ENCODE measurements at places on chromosomes 2 and 18. TPM values are rescaled to one million over a fixed set of nuclear protein-coding genes. Genes with fewer than 3 reads are reported as not detected.

The ATIC gene
- 237 TPM for total RNA-seq

The DNER gene
- not detected for total RNA-seq

The ZNF385B gene
- not detected for total RNA-seq

The PAIP2B gene
- 3.1 TPM for total RNA-seq

The RFX8 gene
- 1.4 TPM for total RNA-seq

The CRYGD gene
- total RNA-seq = not detected

The SCN3A gene
- total RNA-seq = not detected

The ASB3 gene
- total RNA-seq = 29.6 TPM

The KYNU gene
- 0.14 TPM for total RNA-seq

The QPCT gene
- total RNA-seq = 0.70 TPM

The INHA gene
- total RNA-seq = not detected

The TGFA gene
- total RNA-seq = 2.5 TPM

DNA sequence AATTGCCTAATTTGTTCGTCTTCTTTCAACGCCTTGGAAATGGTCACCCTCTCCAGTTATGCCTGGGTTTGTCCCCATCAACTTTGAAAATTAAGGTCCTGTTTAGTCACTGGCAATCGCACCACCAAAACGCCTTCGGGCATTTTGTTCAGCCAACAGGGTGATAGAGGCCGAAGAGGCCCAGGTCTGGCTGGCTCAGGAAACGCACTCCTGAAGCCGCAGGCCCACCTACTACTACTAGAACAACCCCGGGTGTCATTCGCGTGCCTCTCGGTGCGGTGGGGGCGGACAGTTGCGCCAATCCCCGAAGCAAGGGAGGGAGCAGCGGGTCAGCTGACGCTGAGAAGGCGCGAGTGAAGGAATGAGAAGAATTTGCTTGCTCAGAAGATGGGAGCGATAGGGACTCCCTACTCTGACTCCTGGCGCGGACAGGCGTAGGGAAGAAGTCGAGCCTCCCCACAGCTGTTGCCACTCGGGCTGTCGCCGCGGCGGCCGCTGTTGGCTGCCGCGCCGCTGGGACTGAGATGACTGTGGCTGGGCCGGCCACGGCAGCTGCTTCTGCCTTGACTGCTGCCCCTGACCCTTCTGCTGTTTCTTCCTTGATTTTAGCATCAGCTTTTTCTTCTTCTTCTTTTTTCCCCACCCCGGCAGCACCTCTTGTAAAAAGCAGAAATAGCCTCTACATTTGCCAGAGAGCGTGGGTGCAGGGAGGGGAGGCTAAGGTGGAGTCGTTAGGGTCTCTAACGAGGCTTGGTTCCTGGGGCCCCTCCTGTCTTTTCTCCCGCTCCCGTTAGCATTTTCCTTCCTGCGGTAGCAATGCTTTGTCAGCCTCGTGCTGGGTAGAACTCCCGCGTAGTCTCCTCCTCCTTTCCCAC, 387.6 kb downstream of the FIGN start:
- DNase-seq = no peak

- DNase-seq = no peak
Measured at GRCh38 chr2:21263622-21264021, 139.9 kb downstream of the TDRD15 start.

DNA sequence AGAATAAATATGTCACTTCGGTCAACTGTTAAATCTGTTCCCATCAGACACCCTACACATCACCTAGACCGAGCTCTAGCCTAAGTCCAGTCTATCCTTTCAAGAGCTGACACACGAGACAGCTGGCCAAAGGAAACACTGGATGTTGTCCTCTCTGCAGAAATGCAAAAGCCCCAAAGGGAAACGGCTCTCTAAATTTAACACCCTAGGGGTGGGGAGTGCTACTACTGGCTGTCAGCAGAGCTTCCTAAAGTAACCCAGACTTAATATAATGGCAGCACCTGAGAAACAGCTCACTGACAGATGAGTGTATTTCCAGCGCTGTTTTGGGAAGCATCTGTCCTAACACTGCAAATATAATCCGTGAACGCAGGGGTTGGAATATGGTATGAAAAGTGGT, 55.6 kb downstream of the CHMP3 start:
- DNase-seq = no peak

- DNase-seq = no peak
Measured at GRCh38 chr2:120379916-120380893, 34.3 kb downstream of the INHBB start.

DNA sequence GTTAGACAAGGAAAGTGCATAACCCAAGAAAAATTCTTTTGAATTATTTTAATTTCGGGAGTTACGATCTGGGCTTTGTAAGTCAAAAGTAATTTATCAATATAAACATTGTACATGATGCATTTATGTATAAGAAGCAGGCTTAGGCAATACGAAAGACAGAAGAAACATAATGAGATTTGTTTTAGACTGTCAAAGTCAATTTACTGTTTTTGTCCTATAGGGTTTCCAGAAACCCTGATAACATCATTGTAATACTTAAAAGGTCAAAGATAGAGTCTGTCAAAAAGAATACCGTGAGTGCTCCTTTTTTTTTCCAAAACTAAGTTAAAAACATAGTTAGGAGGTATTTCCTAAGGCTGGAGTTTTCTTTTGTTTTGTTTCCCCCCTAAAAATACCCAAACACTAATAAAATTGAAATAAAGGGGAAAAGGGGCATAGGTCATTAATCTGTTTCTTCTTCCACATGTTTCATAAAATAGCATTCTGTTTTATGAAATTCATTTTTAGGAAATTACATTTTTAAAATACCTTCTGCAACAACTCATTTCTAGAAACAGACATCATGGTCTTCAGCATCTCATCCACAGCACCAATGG, 16.1 kb downstream of the C1D start:
- no peak for DNase-seq

DNA sequence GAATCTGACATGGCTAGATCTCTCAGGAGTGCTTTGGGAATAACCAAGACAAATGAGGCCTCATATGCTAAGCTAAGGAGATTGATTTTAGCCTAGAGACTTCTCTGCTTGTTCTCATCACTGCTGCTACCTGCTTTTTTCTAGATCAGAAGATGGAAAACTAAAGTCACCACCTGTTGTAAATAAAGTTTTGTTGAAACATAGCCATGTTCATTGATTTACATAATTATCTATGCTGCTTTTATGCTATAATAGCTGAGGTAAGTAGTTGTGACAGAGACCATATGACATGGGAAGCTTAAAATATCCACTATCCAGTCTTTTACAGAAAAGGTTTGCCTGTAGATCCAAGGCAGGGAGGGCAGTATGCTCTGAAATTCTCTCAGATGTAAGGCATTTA, 46.1 kb upstream of the CYP26B1 start:
- DNase-seq = no peak

- no peak for DNase-seq
Measured at GRCh38 chr2:75113231-75113869, 86.0 kb downstream of the TACR1 start.

DNA sequence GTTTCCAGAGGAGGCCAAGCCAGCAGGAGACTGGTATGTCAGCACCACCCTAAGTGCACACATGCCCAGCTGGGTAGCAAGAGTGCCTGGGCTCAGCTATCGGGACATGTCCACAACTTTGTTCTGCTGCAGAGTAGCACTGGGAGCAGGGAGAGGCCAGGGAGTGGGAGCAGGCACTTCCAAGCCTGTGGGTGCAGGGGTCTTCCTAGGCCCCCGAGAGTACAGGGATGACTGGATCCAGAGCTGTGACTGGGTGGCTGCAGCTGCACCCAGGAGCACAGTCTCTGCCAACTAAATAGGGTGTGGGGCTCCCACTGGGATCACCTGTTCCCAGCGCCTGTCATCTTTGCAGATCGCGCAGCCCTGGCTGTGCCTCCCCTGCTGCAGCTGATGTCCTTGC, 256.0 kb upstream of the HNMT start:
- no peak for DNase-seq
